ENCODE measurements at places on chromosomes 5 and 9.

DNA sequence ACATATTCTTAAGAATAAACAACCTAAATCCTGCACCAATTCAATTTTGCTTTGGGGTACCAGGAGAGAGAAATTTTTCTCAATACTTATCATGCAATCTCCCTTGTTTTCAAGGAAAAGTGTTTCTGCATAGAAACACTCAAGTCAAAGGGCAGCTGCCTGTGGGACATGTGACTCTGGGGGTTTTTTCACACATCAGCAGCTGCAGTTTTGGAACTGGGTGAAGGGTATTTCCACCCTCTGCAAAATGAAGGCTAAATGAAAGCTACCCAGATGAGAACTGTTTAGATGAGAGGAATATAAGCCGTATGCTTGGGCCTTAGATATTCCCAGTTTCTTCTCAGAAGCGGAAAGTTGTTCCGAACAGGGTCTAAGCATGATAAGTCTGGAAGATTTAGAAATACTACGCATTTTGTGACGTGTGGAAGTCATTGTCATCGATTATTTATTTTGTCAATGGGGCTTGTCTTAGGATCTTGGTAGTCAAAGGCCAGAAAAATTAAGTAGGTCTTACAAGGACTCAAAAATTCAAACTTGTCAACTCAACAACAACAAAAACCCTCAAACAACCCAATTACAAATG is 64.3 kb upstream of the BOD1 start:
- peak; percentile 65 for DNase-seq

- DNase-seq = no peak
Measured at GRCh38 chr5:154197801-154198491, 7.4 kb downstream of the GALNT10 start.

GRCh38 chr9:103661663-103662062 is 432.4 kb upstream of the SMC2 start:
- no peak for DNase-seq

DNA sequence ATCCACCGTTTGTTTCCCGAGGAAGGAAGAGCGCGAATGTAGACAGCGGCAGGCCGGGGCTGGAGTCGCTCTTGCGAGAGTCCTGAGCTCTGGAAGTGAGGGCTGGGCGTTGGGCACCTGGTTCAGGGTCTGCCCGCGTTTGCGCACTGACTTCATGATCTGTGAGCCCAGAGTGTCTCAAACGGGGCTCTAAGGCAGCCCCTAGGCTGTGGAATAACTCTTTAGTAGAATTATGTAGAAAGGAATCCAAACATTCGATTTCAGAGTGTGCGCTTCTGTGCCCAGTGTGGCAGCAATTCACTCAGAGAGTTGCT is 478 bp upstream of the GGTA1 start:
- no peak for DNase-seq

DNA sequence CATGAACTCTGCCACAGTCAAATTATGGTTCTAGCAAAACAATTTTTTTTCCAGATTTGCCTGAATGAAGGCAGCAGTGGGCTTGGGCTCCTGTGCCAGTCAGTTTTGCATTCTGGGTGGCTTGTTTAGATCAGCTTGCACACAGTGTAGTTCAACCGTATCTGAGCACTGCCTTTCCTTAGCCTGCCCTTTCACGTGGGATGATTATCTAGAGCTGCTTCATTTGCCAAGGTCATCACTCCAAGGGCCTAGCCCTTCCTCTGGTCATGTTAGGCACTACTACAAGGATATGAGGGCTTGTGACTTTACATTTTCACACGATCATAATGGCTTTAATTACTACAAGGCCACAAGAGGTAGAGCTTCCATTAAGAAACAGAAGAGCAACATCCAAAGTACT is 150.6 kb upstream of the EFNA5 start:
- DNase-seq = no peak

DNA sequence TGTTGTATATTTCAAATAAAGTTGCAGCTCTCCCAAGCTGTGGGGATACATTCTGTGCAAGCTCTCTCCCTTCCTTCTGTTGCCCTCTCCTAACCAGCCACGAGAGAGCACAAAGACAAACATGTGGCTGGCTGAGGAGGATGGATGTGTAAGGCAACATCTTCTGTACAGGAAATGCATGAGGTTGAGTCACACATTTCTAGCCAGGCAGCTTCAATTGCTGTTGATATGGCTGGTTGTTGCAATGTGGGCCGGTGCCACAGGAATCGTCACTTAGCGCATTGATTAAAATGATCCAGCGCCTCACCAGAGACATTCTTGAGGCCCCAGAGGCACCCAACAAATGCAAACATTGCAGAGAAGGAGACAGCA is 207.1 kb downstream of the ICE1 start:
- no peak for DNase-seq

DNA sequence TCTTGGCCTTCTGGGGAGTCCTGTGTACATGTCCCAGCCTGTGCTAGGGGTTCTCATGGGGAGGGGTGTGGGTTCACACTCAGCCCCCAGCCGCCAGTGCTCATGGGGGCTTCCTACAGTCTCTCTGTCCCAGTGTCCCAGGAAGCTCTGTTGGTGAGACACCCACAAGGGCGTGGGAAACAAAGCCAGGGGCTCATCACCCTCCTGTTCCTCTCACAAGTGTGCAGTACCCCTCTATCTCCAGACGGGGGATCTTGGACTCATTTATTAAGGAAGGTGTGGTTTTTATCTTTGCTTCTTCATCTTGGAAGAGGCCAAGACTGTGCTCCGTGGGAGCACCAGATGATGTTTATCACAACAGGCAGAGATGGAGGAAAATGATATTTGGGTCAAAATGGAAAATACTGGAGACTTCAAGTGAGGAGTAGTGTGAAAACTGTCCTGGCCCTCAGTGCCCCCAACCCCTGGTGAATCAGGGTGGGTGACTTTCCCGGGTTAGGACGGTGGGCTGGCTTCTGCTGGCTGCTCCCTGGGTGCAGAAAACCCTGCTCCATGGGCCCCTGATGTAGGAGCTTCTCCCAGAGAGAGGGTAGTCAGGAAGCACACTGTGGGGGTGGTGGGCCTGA is 15.2 kb downstream of the TMEM171 start:
- DNase-seq = no peak

DNA sequence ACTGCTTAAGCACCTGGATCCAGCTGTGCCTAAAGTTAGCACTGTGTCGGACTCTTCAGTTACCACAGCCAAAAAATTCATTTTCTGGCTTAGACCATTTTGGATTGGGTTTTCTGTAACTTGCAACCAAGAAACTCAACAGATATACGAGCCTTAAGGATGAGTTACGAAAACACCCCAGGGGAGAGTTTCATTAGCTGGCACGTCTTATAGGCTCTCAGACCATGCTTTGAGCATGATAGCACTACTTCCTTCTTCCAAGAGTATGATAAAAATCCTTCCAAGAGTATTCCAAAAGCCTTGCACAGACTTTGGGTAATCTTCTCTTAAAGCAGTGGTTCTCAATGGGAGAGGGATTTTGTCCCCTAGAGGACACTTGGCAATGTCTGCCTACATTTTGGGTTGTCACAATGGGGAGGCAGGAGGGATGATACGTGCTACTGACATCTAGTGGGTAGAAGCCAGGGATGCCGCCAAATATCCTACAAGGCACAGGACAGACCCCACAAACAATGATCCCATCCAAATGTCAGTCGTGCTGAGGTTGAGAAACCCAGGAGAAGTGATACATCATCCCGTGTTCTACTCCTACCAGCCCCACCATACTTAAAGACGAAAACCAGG is 64.8 kb downstream of the SMIM23 start:
- no peak for DNase-seq

DNA sequence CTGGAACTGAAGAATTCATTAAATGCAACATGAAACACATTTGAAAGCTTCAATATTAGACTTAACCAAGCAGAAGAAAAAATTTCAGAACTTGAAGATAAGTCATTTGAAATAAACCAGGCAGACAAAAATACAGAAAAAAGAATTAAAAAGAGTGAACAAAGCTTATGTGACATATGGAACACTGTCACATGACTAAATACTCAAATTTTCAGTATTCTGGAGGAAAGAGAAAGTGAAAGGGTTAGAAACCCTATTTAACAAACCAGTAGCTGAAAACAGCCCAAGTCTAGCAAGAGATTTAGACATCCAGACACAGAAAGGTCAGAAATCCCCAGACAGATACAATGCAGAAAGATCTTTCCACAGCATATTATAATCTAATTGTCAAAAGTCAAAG is 37.1 kb upstream of the SH3TC2 start:
- no peak for DNase-seq

DNA sequence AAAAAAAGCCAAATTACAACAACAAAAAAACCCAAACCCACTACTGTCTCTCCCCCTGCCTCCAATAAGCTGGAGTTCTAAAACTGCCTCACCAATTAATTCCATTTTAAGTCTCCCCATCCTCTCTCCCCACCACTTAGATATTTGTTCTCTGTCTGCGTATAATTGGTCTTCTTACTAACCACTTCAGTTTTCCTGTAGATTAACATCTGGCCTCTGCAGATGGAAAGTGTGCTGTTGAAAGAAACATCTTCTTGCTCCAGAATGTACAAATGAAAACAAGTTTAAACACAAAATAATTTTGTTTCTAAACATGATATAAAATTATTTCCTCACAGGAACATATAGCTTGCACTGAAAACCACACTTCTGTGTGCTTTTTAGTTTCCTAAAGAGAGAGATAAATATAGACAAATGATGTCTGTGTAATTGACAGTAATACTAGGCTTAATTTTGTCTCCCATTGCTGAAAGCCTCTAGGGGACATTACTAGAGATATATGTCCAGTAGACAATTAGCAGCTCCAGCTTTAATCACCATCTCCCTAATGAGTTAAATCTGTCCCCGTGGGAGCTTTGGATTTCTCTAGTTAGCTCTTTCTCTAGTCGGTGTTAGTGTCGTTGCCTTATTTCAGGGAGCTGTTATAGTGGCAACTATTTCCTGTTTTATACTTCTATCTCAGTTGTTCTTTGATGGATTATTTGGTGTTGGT is 164.0 kb downstream of the ARHGAP26 start:
- DNase-seq = no peak

- no peak for DNase-seq
Measured at GRCh38 chr9:123978981-123979380, 32.6 kb upstream of the LHX2 start.

DNA sequence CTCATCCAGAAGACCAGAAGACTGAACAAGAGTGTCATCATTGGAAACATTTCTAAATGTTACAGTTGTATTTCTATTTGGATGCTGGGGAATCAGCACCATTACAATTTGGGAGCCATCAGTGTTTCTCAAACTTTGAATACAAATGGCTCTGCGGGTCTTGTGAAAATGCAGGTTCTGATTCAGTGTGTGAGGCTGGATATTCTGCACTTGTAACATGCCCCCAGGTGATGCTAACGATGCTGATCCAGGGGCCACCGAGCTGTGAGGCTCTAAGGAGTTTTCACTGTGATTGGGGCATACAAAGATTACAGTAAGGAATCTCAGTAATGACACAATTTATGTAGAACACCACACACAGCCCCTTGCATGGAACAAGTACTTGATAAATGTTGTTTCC is 167.7 kb downstream of the ACTL7B start:
- no peak for DNase-seq

GRCh38 chr5:3599226-3600105 is 3.8 kb downstream of the IRX1 start:
- DNase-seq = no peak

- DNase-seq = peak; percentile 43
Measured at GRCh38 chr5:59893429-59894227, at the start of gene PDE4D. TSS of gene PDE4D (minus strand) at chr5:59893726.

GRCh38 chr5:132370971-132371602 is 1.6 kb downstream of the SLC22A5 start:
- no peak for DNase-seq

- DNase-seq = no peak
Measured at GRCh38 chr9:72130321-72130720, 18.9 kb upstream of the GDA start.

DNA sequence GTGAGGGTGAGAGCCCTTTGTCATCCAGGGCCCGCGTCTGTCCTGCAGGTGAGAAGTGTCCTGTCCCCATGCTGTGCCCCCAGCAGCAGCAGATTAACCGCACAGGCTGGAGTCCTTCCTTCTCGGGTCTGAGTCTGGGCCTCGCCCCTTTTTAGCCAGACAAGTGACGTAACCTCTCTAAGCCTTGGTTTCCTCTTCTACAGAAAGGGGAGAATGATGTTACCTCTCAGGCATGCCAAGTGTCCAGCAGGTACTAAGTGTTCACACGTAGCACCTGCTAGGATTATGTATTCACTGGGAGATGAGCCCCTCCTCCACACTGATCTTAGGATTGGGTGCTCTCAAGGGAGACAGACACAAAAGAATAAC is 6.9 kb downstream of the NEURL1B start:
- DNase-seq = no peak

GRCh38 chr5:127754259-127754658 is 51.1 kb downstream of the CCDC192 start:
- DNase-seq = no peak

GRCh38 chr9:90919883-90920282 is 118.3 kb downstream of the SYK start:
- no peak for DNase-seq

GRCh38 chr5:67147760-67148159 is 48.8 kb downstream of the CD180 start:
- DNase-seq = no peak

DNA sequence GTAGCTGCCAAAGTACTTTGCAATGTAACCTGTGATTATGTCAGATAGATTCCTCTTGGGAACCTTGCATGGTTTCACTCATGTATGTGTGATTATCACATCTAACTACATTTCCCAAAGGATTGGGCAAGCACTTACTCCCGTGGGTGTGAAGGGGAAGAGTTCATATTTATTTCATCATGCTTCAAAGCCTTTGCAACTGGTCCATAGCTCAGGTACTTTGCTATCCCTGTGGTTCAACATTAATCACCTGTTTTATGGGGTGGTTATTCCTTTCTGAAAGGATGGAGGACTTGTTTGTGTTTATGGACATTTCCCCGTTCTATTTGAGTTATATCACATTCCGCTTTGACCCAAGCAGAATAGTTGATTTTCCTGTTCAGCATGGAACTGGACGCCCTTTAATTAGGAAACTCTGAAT is 13.6 kb upstream of the ERMP1 start:
- DNase-seq = no peak

DNA sequence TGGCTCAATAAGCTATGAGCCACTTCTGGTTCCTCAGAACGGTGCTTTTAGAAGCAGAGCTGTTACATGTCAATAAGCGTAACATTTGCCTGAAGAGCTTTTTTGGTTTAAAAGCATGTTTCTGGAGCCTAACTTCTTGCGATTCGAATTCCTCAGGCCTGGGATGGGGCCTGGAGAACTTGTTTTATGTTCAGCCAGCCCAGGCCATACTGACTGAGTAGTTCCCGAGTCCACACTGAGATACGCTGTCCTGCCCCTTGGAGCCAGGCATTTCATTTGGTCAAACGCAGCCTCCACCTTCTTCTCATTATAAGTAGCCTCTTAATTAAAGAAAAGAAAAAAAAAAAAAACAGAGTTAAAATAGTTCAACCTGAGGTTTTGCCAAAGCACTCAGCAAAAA is 260.6 kb upstream of the ANKRD55 start:
- no peak for DNase-seq
